Right atrium auricular region (tissue), 2 donors: ENCODE measurements at places on chromosomes 2 and 18. TPM values are rescaled to one million over a fixed set of nuclear protein-coding genes. Genes with fewer than 3 reads are reported as not detected.

DNA sequence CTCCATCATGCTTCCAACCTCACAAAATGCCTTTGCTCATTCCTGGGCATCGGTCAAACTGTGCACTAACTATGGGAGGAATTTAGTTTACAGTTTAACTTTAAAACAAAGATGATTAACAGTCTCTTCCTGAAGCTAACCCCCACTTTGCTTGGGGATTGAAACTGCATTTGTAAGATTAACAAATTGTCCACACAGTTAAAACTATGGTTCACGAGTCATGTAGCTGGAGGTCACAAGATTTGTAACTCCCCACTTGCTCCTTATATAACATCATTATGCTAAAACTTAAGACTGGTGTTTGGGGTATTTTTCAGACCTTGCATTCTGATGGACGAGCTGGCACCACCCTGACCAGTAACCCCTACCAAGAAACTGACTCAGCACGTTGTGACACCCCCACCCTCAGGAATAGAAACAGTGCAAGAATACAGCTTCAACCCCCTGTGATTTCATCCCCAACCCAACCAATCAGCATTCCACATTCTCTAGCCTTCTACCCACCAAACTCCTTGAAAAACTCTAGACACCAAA lies 252.3 kb downstream of the MBD5 start:
- no peak for DNase-seq

Gene ONECUT2
- total RNA-seq, result 0.04 TPM

- no peak for DNase-seq
These were observed 43.2 kb upstream of the ACAA2 start for GRCh38 chr18:49856496-49856895.

GRCh38 chr2:168127371-168127770 lies 120.0 kb downstream of the STK39 start:
- no peak for DNase-seq

Gene PAX8
- 1.2 TPM for total RNA-seq

DNA sequence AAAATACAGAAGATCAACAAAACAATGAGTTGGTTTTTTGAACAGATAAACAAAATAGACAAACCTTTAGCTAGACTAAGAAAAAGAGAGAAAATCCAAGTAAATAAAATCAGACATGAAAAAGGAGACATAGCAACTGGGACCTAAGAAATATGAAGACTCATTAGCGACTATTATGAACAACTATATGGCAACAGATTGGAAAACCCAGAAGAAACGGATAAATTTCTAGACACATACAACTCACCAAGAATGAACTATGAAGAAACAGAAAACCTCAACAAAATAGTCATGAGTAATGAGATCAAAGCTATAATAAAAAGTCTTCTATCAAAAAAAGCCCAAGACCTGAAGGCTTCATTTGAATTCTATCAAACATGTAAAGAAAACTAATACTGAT lies 59.3 kb downstream of the EPB41L3 start:
- no peak for DNase-seq

DNA sequence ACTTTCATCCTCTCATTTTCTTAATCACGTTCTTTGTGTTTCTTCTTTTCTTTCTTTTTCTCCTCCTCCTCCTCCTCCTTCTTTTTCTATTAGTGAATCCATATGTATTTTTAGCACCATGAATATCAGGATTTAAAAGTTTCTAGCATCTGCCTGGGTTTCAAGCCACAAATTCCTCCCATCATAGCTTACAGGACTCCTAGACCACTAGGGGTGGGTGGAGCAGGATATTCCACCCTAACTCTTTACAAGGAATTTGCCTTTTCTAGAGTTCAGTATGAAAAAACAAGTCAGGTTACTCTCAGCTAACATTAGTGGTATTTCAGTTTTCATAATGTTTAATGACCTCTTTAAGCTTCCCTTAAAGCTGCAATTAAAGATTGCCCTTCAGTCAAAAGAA lies 19.1 kb upstream of the LRRTM1 start:
- DNase-seq, result no peak

Gene ARID5A
- total RNA-seq, result 17.1 TPM

DNA sequence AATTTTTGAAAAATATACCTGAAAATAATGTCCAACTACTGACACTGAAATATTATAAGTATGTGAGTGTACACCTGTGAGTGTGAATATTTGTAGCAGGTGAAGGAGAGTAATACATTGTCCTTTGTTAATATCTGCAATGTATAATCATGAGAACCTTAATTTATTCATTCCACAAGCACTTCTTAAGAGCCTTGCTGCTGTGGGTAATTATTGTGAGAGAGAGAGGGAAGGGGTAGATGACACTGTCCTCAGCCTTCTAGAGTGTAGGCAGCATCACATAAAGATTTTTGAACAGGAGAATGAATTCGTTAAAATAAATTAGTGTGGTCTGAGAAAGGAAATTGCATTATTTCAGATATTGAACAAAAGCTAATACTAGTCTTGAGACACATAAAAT lies 157.2 kb downstream of the MAP2 start:
- no peak for DNase-seq

DNA sequence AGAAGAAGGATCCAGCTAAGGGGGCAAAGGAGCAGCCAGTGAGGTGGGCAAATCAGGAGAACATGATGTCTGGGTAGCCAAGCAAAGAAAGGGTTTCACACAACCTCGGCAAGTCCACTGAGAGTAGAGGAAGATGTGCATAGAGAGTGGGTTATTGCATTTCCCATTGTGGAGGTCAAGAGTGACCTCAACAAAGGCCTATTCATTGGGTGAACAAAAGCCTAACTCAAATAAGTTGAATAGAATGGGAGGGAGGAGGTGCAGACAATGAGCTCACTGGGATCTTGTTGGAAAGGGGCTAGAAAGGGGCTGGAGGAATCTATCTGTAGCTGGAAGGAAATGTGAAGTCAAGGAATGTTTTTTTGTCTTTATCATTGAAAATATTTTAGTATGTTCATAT lies 14.0 kb upstream of the PDCL3 start:
- no peak for DNase-seq

- DNase-seq, result no peak
These were observed 23.2 kb downstream of the RRM2 start for GRCh38 chr2:10145519-10146357.

GRCh38 chr18:10562773-10563160 lies 36.9 kb downstream of the NAPG start:
- no peak for DNase-seq

Gene OTX1
- total RNA-seq, result not detected

DNA sequence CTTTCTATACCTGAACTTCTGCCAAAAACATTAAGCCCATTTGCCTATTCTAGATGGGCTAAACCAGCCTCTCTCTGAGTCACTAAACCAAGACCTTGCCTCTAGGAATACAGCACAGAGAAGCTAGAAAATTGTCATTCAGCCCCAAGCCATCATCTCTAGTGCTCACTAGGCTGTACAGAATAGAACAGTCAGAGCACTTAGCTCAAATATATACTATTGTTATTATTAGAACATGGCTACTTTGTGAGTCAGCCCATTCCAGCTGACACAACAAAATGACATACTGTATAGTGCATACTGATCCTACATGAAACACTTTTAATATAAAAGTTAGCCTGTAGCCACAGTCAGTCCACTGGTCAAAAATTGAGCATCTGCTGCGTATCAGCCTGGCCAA lies 418.8 kb downstream of the NRXN1 start:
- DNase-seq, result no peak

Gene IL1A
- total RNA-seq, result not detected

Gene SGPP2
- 2.1 TPM for total RNA-seq

Gene LYPD6
- 0.63 TPM for total RNA-seq

DNA sequence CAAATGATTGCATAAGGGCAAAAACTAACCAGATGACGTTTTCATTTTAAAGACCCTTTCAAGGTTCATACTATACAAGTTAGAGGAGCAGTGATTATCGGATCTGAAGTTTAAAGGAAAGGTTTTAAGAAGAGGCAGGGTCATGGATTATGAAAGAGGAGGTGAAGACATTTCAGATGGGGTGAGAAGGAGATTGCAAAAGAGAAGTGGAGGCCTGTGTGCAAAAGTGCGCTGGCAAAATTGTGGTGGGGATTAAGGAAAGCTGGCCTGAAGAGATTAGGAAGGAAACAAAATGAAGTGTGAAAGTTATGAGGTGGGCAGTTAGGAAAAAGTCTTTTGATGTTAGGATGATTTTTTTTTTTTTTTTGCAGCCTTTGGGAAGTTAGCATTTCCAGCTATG lies 935.7 kb upstream of the FAM98A start:
- DNase-seq, result no peak

DNA sequence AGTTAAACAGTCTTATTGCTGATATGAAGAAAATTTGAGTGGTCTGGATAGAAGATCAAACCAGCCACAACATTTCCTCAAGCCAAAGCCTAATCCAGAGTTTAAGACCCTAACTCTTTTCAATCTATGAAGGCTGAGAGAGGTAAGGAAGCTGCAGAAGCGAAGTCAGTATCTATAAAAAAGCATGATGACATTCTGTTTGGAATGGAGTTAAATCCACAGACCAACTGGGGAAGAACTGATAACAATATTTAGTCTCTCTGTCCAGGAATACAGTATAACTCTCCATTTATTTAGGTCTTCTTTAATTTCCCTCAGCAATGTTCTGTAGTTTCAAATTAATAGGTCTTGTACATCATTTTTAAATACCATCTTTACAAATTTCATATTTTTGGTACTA lies 16.0 kb downstream of the PIGN start:
- DNase-seq, result no peak

GRCh38 chr2:71939588-71940535 lies 207.8 kb downstream of the CYP26B1 start:
- peak; percentile 80 for DNase-seq

Gene ANO7
- 1.3 TPM for total RNA-seq

DNA sequence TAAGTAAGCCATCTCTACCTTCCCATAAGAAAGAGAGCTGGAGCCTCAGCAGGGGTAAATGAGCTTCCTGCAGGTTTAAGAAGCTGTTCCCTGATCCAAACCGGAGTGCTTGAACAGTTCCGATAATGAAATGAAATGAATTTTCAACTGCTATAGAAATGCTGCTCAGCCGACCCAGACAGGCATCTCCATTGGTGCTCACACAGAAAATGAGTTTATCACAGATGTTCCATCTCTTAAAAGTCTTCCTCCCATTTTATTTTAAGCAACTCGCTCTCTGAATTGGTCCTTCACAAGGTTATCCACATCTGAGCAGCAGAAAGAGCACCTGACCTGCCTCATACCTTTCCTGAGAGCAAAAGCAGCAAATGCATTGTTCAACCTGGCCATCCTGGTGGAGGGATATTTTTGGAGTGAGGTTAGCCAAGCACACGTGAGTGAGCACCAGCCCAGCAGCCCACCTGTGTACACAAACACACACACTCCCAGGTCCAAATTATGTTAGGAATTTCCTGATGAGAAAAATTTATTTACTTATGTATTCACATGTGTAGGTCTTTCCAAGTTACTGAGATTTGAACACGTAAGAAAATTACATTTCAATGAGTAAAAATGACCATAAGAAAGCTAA lies 42.2 kb upstream of the CCDC68 start:
- no peak for DNase-seq

- no peak for DNase-seq
These were observed 16.3 kb upstream of the SERTAD2 start for GRCh38 chr2:64670047-64670446.

- DNase-seq, result no peak
These were observed 347.6 kb downstream of the RNF144A start for GRCh38 chr2:7264791-7265190.

Gene KRTCAP3
- total RNA-seq, result not detected

DNA sequence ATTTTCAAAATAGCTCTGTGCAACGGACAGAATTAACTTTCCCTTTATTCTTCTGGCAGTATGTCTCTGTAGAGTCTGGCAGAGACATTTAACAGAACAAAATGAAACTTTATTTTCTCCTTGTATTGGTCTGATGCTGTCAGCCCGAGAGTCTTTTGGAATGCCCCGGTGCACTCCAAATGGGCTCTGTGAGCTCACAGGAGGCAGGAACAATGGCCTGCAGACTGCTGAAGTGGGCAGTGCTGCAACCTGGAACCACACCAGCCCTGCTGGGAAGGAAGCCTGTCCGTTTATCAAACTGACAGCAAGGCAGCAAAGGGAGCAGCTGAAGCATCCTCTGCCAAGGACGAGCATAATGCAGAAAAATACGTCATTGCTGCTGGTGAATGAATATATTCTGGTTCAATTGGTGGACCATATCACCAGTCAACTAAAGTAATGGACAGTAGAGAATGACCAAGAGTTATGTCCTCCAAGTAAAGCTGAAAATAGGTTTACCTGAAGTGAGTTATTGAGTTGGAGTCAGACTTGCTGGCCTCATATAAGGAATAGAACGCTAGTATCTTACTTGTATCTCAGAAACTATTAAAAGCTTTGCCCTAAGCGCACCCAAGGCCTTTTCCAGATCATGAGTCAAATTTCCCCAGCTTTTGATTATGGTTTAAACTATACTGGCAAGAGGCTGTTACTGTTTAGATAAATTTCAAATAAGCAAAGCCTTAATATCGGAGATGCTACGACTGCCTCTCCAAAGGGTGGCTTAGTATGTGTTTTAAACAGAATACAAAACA lies 207.6 kb upstream of the TANK start:
- no peak for DNase-seq

- no peak for DNase-seq
These were observed 46.2 kb downstream of the CAB39 start for GRCh38 chr2:230758566-230759480.

GRCh38 chr2:109352056-109352897 lies 223.3 kb downstream of the SH3RF3 start:
- DNase-seq, result peak; percentile 50

GRCh38 chr2:108612153-108612513 lies 77.9 kb downstream of the LIMS1 start:
- no peak for DNase-seq

- no peak for DNase-seq
These were observed 353.1 kb upstream of the FANCL start for GRCh38 chr2:58594175-58594574.

- DNase-seq, result no peak
These were observed 32.2 kb downstream of the IKZF2 start for GRCh38 chr2:213119061-213119809.

GRCh38 chr2:186101616-186102015 lies 363.0 kb downstream of the FSIP2 start:
- DNase-seq, result no peak

- DNase-seq, result no peak
These were observed 263.2 kb downstream of the SS18 start for GRCh38 chr18:25827228-25827627.

DNA sequence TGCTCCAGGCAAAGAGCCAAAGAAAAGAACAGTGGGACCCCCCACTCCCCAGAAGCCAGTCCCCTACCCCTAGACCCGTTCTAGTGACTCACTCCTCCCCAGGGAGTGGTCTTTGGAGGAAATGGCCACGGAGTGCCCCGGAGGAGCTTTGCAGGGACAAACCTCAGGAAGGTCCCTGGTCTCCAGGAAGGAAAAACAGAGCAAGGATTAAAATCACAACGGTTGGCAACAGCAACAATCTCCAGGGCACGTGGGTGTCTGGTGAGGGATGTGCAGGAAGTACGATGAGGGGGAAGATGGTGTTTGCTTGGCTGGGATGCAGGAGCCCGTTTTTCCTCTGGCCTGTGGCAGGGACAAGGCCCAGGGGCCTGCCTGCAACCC lies 135.0 kb downstream of the SMAD2 start:
- DNase-seq, result peak; percentile 55

- no peak for DNase-seq
These were observed 16.9 kb upstream of the VPS54 start for GRCh38 chr2:64036034-64036705.

Gene TRIM43
- total RNA-seq, result not detected

Gene SCN1A
- total RNA-seq, result 0.44 TPM

GRCh38 chr2:8858910-8859309 lies 21.5 kb upstream of the KIDINS220 start:
- DNase-seq, result no peak

Gene IL1R2
- 2.8 TPM for total RNA-seq

Gene PLEKHA3
- 12.1 TPM for total RNA-seq
